ENCODE measurements at places on chromosomes 3 and 15.

DNA sequence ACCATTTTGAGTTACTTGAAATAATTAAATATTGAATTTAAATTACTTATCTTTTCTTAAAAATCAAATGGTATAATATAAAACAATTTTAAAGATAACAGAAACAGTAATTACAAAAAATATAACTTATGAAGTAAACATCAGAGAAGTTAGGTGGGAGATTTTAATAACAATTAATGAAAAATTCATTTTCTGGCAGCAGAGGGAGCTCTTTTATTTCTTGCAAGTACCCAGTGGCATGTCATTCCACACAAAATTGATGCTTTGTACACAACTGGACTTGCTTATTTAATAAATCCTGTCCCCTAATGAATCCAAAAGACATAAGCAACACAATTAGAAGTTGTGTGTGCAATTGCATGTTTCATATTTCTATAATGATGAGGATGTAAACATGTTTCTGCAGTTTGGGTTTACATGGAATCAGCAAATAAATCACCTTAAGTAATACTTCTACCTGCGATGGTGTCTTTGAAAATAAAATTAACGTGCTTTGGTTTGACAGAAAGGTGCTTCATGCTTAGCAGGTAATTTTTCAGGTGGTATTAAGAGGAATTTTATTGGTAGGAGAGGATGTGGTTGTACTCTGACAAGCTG is 861.3 kb downstream of the ZPLD1 start:
- DNase-seq = no peak

DNA sequence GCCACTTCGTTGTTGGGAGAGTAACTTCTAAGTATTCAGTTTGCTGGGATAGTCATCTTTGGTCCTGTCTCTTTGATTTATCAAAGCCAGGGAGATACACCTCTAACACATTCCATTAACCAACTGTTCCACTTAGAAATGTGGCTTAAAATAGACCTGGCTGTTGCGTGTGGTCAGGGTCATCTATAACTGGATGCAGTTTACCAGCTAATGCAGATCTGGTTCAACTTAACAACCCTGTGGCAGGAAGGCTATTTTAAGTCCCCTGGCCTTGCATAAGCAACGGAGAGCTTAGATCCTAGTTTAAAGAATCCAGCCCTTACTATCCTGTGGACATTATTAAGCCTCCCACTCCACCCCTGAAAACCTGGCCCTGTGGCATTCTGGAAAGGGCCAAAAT is 28.1 kb upstream of the CAPN3 start:
- DNase-seq = no peak

- DNase-seq = no peak
These were observed 12.1 kb downstream of the TMOD3 start for GRCh38 chr15:51841406-51842040.

DNA sequence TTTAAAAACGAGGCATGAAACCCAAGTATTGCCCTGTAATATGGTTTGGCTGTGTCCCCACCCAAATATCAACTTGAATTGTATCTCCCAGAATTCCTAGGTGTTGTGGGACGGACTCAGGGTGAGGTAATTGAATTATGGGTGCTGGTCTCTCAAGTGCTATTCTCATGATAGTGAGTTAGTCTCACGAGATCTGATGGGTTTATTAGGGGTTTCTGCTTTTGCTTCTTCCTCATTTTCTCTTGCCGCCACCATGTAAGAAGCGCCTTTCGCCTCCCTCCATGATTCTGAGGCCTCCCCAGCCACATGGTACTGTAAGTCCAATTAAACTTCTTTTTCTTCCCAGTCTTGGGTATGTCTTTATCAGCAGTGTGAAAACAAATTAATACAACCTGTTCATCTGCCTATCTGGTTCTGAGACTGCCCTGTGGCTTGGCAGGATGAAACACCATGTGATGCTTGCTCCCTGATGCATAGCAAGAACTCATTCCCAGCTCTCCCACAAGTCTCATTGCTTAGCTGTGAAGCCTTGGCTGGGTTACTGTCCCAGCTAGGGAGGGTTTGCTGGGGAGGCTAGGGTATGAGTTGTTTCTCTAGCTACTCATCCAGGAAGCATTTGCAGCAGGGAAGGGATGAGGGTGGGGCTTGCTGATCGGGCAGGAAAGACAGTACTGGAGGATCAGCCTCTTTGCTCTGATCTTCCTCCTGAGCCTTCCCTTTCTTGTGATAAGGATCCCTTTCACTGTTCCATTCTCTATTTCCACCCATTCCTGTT is 3.7 kb upstream of the SQOR start:
- no peak for DNase-seq

DNA sequence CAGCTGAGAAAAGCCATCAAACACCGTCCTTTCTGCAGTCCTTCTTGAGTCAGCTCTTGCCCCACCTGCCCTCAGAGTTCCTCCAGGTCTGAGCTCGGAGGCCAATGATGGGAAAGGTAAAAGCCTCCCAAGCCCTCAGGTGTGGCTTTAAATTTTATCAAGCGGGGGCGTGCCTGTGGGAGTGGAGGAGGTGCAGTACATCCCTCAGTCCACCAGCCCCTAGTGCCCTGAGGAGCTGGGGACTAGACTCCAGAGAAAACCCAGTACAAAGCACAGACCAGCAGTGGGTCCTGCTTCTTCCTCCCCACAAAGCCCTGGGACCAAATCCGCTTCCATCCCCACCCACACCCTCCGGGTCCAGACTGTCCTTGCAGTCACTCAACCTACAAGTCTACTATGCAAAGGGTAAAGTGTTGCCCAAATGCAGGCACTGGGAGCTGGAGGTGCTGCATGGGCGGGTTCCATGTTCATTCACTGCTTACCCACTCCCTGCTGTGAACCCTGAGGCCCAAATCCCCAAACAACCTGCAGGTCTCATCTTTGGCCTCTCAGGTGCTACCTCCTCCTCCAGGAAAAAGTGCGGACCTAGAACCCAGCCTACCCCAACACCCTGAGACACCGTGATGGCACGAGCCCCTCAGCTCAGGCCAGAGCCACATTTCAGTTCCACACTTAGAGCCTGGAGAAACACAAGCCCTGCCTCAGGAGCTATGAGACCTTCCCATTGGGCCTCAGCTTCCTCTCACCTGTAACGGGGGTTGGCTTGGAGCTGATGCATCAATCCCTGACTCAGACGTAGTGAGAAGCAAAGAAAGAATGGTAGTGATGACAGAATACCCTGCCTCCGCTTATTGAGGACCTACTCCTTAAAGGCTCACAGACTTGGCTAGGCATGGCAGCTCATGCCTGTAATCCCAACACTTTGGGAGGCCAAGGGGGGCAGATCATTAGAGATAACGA is 2.4 kb downstream of the PFKFB4 start:
- no peak for DNase-seq

GRCh38 chr15:60343221-60343970 is 54.4 kb downstream of the ANXA2 start:
- no peak for DNase-seq

- DNase-seq = no peak
These were observed 59.5 kb downstream of the CBLB start for GRCh38 chr3:105809208-105809888.

DNA sequence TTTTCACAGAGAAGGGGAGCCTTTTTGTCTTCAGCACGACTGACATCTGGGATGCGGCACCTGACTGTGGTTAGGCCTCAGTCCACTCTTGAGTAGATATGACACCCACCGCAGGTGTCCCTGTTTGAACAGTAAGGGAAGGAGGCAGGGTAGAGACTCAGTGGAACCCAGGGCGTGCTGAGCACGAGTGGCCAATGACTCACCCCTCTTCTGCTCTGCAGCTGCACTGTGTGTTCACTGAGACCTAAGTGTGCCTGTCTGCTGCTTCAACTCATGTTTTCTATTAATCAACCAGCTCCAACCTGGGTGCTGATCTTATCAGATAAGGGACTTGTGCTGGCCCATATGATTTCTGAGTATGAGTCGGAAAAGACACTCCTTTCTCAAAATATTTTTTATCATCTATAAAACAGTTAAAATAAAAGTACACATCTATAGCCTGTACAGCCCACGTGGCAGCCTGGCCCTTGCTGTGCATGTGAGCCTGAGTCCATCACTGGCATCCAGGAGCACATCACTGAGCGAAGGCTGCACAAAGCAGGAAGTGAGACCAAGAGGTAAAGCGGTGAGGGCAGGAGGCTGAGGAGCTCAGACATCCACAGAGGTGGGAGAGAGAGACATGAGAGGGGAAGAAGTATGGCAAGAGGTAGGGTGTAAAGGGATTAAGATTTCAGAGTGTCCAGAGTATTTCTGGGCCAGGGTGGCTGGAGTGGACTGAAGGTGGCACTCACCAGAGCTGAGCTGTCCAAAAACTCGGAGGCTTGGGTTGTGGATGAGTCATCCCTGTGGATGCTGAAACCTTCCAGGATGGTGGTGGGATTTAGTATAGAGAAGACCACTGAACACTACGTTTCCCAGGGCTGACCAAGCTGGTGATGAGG is 49.2 kb downstream of the SLC41A3 start:
- DNase-seq = no peak

GRCh38 chr15:74798388-74799254 is 14.0 kb upstream of the LMAN1L start:
- peak; percentile 29 for DNase-seq

- DNase-seq = no peak
These were observed 87.2 kb downstream of the TJP1 start for GRCh38 chr15:29734917-29735572.

DNA sequence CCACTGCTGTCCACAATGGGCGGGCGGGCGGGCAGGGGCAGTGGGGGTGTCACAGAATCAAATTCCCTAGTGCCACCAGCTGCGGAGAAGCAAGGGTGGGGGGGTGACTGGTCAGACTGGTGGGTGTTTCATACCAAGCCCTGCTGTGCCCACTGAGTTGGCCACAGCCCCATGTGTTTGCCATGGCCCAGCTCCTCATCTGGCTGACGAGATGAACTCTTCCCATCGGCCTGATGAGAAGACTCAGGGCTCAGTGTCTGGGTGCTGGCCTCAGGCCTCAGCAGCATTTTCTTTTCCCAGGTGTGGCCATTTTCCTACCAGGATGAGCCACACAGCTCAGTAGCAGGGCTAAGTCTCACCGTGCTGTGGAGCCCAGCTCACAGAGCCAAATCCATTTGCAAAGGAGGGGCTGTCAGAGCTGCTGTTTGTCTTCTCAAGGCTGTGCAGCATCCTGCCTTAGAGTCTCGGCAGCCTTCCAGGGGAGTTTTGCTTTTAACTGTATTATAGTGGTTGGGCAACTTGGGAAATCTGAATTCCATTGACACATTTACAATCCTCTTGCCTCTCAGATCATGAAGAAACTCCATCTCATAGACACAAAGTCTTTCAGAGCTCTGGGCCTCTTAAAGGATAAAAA is 176.8 kb downstream of the ABHD5 start:
- no peak for DNase-seq

DNA sequence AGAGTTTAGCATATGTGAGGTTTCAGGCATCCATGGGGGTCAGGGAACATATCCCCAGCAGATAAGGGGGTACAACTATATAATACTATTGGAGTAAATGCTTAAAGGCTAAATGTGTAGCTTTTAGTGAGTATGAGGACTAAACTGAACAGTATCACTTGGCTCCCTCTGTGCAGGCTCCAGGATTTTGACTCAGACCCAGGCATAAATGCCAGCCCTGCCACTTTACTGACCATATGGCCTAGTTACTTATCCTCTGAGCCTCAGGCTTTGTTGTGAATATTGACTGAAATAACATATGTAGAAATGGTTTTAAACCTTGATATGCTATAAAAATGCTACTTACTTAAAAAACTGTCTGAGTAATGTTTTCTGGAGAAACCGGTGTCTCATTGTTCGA is 151.6 kb downstream of the CHST2 start:
- DNase-seq = no peak

GRCh38 chr15:42594095-42594494 is 18.7 kb downstream of the STARD9 start:
- no peak for DNase-seq

GRCh38 chr3:128442070-128442469 is 24.6 kb downstream of the DNAJB8 start:
- DNase-seq = no peak

GRCh38 chr15:86229936-86230335 is 150.3 kb downstream of the AGBL1 start:
- no peak for DNase-seq

- no peak for DNase-seq
These were observed 211.8 kb downstream of the TBC1D2B start for GRCh38 chr15:77865701-77866100.

Data from natural killer cell (primary cell).